ENCODE measurements at places on chromosomes 2 and 18.

DNA sequence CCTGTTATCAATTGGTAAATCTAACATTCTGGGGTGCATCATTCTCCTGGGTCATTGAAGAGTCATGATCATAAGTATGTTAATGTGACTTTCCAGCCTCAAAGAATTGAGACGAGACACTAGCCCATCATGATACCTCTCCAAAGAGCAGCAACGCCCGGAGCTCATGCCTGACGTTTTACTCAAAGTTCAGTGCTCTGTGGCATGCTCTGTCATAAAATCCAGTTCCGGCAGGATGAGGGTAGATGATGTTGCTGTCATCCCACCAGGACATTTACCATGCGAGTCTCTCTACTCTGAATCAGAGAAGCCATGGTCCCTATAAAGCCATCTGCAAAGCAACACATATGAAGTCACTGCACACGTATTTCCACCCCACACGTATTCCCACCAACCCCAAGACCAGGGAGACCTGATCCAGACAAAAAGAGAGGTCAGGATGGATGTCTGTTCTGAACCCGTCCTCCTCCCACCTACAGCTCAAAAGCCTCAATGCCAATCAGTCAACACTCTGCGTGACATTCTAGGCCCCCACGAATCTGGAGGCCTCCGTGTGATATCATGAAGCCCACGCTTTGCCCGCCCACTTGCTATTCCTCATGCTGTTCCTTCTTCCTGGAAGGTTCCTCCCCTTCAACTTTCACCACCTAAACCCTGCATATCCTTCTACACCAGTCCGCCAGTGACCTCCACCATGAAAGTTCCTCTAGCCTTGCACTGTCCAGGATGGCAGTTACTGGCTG lies 85.8 kb downstream of the DNMT3A start:
- DNase-seq, result no peak

- DNase-seq, result no peak
Observed at GRCh38 chr2:44942304-44943030, 965 bp downstream of the SIX3 start.

- no peak for DNase-seq
Observed at GRCh38 chr18:59075923-59076322, 63.8 kb upstream of the SEC11C start.

DNA sequence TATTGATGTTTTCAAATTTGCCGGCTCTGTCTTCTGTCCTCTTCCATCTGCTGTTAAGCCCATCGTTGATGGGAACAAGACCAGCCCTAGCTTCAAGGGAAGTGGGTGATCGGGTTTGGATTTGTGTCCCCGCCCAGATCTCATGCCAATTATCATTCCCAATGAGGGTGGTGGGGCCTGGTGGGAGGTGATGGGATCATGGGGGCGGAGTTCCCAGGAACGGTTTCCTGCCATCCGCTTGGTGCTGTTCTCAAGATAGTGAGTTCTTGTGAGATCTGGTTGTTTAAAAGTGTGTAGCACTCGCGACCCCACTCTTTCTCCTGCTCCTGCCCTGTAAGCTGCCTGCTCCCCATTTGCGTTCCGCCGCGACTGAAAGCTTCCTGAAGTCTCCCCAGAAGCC lies 9.5 kb downstream of the ASB18 start:
- DNase-seq, result no peak

GRCh38 chr18:68533641-68534040 lies 181.3 kb downstream of the TMX3 start:
- no peak for DNase-seq

DNA sequence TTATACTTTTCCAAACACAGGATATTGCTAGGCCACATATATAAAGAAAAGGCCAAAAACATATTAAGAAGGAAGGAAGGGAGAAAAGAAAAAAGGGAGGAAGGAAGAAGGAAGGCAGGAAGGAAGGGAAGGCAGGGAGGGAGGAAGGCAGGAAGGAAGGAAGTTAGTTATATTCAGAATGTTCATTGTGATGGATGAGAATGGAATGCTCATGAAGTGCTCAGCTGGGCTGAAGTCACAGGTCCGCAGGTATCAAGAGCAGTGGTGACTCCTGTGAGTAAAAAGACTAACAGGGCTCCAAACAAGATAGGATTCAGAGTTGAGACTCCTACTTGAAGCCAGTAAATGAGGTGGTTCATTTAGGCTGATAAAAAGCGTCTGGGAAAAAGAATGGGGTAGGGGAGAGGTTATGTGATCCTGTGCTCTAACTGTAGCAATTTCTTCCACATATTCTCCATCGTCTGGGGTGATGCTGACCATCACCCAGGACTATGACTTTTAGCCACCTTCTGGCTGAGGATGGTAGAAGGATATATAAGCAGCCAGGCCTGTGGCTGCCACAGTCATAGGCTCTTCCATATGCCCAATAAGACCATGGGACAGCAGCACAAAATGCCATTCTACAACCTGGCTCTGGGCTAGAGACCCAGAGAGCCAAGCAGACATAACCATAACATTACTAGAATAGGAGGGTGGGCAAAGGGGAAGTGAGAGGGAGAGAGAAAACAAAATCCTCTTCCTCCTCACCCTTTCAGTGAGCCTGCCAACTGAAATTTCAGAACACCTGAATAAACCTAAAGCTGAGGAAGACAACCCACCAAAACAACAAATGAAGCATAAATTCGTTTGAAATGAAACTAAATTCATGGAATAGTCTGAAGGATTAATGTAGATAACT lies 173.2 kb downstream of the MYO3B start:
- DNase-seq, result no peak

- no peak for DNase-seq
Observed at GRCh38 chr2:216903470-216903869, 43.6 kb upstream of the TNP1 start.

GRCh38 chr2:224039770-224040440 lies 819 bp upstream of the SERPINE2 start:
- no peak for DNase-seq

DNA sequence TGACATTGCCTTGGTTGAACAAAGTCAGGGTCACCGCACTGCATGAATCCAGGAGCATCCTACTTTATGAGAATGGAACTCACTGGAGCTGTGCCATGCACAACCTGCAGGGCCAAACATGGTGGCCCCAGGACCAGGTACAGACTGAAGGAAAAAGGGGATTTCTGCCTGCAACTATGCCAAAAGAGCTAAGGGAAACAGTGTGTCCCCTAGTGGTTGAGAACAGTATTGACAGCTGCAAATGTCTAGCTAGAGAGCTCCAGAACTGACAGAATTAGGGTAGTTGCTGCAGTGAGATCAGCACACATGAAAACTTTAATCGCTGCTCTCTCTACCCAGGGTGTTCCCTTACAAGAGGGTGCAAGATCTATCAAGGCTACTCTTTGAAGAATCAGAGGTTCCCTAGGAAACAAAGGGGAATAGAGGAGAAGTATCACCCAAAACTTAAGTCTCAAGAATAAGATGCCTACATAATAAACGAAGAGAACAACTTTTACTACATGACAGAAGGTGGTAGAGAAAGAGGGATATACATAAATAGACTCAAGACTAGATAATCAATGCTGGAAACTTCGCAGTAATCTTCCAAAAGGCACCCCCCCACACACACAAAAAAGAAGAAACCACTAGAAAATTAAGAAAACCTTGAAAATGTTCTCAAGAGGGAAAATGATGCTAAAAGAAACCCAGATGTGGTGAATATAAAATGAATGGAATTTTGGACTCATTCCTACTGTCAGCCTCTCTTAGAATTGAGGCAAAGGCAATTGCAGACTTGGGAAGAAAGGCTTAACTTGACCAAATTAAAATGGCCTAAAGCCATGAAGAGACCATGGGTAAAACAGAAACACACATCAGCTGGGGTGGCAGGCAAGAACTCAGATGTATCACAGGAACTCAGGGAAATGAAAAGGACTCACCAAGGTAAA lies 43.6 kb upstream of the IHH start:
- DNase-seq, result no peak

GRCh38 chr2:229141424-229142025 lies 129.6 kb downstream of the PID1 start:
- DNase-seq, result no peak

GRCh38 chr2:58448065-58448507 lies 207.0 kb upstream of the FANCL start:
- DNase-seq, result no peak

- DNase-seq, result no peak
Observed at GRCh38 chr2:178530131-178530530, 49.9 kb downstream of the PLEKHA3 start.

DNA sequence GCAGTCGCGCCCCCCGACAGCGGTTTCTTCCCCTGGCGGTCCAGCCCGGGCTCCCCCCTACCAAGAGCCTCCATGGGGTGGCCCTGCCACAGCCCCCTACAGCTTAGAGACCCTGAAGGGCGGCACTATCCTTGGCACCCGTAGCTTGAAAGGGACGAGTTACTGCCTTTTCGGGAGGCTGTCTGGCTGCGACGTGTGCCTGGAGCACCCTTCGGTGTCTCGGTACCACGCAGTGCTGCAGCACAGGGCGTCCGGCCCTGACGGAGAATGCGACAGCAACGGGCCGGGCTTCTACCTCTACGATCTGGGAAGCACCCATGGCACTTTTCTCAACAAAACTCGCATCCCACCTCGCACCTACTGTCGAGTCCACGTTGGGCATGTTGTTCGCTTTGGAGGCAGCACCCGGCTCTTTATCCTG lies 475 bp downstream of the SLC4A1AP start:
- no peak for DNase-seq

GRCh38 chr18:79950515-79951341 lies 725 bp downstream of the SLC66A2 start:
- DNase-seq, result no peak

- DNase-seq, result no peak
Observed at GRCh38 chr2:184357033-184357432, 241.3 kb upstream of the ZNF804A start.

DNA sequence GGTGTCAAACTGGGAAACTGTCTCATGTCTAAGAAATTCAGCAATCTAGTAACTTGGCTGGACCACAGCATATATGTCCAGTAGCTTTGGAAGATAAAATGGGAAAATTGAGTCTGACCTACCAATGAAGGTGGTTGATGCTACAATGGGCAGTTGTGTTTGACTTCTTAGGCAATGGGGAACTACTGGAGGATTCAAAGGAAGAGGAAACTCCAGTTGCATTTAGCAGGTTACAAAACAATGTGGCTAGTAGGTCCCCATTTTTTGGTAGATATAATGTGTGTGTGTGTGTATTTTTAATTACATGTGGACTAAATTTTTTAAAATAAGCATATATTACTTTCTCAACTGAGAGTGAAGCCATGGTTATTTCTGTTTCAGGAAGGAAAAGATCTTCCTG lies 427.7 kb downstream of the NBAS start:
- DNase-seq, result no peak

DNA sequence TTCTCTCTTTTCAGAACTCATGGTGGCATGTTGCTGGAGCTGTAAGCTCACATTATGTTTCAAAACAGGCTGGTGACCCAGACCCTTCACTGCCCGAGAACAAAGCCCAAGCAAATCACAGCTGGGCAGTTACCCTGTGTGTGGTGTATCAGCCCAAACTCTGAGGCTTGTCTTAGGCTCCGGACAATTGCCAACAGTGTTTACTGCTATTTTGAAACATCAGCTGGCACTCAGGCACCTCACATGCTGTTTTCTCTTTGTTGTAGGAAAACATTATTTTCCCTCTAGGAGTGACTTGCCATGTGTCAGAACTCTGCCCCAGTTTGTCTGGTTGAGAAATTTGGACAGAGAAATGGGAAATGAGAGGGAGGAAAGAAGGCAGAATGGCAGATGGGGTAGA lies 237.6 kb upstream of the APCDD1 start:
- DNase-seq, result no peak

- no peak for DNase-seq
Observed at GRCh38 chr2:64504774-64505720, 19.1 kb upstream of the AFTPH start.

GRCh38 chr2:180742801-180743200 lies 237.6 kb upstream of the UBE2E3 start:
- DNase-seq, result no peak

- DNase-seq, result no peak
Observed at GRCh38 chr2:237486334-237486818, 675 bp upstream of the MLPH start.

DNA sequence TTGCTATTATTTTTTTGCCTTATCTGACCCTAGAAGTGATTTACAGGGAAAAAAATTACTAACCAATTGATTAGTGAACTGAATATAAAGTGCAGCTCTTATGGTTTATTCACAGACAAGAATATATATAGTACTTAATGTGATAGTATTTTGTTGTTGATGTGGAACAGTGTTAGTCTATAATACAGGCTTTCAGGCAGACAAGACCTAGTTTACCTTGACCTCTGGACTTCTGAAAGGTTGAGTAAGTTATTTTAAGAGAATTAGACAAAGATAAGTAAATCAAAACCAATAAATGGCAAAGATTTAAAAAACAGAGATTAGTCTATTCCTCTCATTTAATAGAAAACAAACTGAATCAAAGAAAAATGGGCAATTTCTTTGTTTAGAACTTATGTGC lies 46.0 kb downstream of the SCN1A start:
- DNase-seq, result no peak

GRCh38 chr2:30231996-30232800 lies 864 bp downstream of the LBH start:
- peak; percentile 58 for DNase-seq

- DNase-seq, result no peak
Observed at GRCh38 chr2:50719837-50720696, 311.9 kb downstream of the NRXN1 start.

DNA sequence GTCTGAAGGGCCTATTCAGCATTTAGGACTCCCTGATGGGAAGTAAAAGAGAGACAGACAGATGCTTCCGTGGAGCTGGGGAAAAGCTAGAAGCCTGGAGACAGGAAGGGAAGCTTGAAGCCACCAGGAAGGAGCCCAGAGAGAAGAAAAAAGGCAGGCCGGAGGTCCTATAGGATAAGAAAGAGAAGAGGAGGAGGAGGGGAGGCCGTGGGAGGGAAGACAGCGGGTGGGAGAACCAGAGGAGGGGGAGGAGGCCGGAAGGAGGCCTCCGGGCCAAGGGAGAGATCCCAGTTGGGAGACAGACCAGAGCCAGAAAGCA lies 107.1 kb upstream of the PKDCC start:
- no peak for DNase-seq

DNA sequence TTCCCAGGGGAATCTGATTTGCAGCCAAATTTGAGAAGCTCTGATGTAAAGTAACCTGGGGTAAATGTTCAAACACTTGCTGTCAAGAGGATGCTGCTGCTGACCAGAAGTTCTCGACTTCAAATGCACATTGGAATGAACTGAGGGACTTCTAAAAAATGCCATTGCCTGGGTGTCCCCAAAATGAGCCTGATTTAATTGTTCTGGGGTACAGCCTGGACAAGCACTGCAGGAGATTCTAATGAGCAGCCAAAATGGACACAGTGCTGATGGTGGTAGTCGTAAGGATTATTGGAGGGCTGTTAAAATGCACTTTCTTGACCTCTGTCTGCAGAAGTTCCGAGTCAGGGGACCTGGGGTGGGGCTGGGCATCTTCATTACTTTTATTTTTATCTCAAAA lies 49.5 kb downstream of the LIPG start:
- no peak for DNase-seq

GRCh38 chr18:46278481-46279465 lies 174.6 kb downstream of the HAUS1 start:
- no peak for DNase-seq

DNA sequence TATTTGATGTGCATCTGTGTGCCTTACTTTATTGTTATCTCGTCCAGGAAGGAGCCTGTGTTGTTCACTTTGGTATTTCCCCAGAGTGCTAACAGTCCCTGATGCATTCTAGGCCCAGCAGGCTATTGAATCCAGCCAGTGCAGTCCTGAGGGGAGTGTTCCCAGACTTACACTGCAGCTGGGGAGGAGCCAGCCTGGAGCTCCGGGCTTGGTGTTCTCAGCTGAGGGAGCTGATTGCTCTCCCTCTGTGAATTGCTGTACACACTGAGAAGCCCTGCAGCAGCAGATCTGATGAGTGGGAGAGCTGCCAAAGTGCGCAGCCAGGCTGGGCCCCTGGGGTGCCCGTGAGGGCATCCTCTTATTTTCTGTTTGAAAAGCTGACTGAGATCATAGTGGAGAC lies 159.2 kb downstream of the GALNT3 start:
- DNase-seq, result no peak

Data from stimulated activated CD8-positive, alpha-beta memory T cell treated with anti-CD3 and anti-CD28 coated beads, Interleukin-4, amount 100 ng/mL, for 1 hour (primary cell).